Stimulated activated CD8-positive, alpha-beta memory T cell treated with anti-CD3 and anti-CD28 coated beads, Interleukin-2, amount 100 ng/mL, for 1 hour (primary cell): ENCODE measurements at places on chromosomes 7 and 10.

DNA sequence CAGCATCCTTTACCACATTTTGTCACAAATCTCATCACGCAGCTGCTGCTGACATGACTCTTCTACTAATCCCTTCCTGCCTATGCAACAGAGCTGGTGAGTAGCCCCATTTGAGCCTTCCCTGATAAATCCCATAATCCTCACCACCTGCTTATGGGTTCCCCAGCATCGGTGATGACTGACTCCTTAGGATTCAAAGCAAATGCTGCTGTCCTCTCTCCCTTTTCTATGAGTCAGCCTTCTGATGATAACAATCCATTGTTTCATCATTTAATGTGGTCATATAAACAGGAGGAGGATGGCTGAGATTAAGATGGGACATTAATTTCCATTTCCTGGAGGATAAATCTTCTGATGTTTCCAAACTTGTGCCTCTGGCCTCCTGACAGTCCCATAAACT lies 73.4 kb downstream of the SORCS1 start:
- DNase-seq, result no peak

DNA sequence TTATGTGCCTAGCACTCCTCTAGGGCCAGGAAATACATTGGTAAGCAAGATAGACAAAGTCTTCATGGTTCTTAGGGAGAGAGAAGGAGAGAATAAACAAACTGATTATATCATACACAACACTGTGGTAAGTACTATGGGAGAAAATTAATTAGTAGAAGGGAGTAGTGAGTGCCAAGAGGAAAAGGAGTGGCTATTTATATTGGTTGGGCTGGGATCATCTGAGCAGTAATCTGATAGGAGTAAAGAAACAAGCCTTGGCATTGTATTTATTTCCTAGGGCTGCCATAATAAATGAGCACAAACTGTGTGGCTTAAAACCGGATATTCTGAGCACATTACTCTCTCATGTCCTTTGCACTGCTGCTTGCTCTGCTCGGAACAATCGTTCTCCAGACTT lies 158.1 kb upstream of the PHF14 start:
- no peak for DNase-seq

- no peak for DNase-seq
Observed at GRCh38 chr10:95535526-95535925, 25.6 kb downstream of the SORBS1 start.

DNA sequence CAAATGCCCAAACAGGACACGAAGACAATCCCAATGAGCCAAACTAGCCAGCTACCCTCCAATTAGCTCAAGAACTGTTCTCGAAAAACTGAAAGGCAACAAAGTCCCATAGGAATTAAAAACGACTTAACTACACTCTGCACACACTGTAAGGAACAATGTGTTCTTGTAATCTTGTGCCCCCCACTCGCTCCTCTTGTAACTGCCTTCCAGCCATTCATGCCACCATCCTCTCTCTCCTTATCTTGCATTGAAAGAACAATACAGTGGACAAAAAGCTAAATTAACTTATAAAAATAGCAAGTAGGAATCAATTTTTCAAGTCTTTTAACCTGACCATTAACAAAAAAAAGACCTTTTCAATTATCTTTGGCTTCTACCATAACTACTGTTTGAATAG lies 2.9 kb downstream of the CYTH3 start:
- no peak for DNase-seq

DNA sequence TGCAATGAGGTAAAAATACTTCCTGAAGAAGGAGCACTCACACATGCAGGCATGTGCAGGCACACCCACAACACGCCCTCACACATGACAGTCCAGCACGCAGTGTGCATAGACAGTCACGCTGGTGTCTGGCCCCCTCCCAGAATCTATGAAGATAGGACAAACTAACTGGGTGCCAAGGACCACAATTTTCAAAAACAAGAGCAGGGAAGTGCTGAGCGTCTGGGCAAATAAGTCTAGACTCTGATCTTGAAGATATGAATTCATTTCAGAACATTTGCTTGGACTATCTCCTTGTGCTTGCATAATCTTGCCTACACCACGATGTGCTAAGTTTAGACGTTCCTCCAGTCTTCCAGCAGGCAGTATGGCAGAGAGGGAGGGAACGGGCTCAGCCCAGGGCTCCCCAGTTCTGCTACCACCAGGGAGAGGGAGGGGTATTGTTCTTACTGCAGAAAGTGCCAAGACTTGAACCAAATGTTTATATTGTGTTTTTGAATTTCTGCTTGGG lies 276.5 kb upstream of the KLF6 start:
- DNase-seq, result no peak

- DNase-seq, result no peak
Observed at GRCh38 chr10:123069246-123069986, 60.6 kb downstream of the ACADSB start.

GRCh38 chr7:151008143-151008510 lies 16.2 kb downstream of the ATG9B start:
- no peak for DNase-seq

DNA sequence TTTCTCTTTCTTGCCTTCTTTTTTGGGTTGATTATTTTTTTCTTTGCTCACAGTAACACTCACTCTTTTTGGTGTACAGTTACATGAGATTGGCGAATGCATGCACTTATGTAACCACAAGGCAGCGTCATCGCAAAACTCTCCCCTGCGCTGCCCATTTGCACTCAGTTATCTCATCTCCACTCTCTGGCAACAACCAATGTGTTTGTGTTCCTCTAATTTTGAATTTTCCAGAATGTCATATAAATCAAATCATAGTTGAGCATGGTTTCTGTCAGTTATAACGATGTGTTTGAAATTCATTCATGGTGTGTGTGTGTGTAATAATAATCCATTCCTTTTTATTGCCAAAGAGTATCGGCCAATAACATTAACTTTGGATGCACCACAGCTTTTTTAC lies 23.0 kb upstream of the IGFBP3 start:
- no peak for DNase-seq

DNA sequence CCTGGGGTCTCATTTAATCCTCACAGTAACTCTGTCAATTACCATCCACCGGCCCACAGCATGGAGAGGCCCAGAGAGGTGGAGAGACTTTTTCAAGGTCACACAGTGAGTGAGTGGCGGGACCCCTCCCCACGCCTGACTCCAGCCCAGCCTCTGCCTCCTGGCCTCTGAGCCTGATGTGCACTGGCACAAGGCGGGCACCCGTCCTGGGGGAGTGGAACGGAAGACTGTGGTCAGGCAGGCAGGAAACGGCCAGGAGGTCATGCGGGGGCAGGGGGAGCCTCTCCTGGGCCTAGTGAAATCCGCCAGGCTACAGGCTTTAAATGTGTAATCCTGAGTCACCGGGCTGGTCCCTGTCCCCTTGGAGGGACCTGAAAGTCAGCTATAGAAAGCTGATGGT lies 32.2 kb downstream of the ZCCHC24 start:
- no peak for DNase-seq

DNA sequence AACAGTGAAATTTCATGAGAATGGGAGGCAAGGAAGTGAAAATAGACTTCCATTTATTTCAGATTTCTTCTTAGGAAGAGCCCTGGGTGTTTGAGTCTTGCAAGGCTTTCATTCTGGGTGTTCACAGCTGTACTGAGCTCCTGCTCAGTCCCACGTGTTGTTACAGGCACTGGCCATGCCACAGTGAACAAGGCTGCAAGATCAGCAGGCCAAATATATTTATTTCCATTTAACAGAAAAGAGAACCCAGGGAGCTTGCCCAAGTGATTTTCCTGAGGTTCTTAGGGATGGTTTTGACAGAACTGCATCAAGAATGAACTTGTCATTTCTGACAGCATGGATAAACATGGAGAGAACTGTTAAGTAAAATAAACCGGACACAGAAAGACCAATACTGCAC lies 54.5 kb upstream of the CD36 start:
- no peak for DNase-seq

GRCh38 chr10:127911867-127912257 lies 5.0 kb downstream of the PTPRE start:
- DNase-seq, result no peak

- DNase-seq, result no peak
Observed at GRCh38 chr7:150487625-150488024, 27.0 kb upstream of the GIMAP7 start.

- DNase-seq, result no peak
Observed at GRCh38 chr7:150947761-150948651, 30.1 kb downstream of the KCNH2 start.

DNA sequence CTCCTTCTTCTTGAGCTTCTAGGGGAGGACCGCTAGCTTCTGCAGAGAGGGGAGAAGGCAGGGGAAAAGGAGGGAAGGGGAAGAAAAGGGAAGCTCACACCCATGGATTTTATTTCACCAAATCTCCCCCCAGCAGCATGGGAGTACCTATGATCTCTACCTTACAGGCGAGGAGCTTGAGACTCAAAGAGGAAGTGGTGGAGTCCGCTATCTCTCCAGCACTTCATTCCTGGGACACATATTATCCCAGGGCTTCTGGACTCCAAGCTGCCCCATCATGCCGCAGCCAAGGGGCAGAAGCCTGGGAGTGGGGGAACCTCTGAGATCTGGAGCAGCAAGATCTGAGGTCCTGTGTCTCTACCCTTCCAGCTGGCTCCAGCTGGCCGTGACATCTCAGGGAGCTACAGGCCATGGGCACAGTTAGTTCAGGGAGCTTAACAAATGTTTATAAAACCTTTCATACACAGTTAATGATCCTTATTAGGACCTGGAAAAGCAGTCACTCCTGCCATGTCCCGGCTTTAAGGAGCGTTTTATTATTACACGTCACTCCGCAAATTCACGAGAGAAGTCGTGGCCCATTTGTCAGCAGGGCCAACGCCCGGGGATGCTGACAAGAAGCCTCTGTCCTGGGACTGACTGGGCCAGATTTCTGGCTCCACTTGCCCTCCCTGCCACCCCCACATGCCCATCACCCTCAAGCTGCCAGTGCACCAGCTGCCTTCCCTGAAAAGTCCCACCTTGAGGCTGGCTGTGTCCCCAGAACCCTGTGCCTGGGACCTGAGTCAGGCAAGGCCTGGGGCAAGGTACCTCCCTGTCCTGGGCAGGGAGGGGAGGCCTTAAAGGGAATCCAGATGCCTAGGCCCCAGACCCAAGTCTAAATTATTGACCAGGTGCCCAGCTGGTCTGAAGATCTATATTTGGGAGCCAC lies 132.1 kb upstream of the ZMIZ1 start:
- no peak for DNase-seq

GRCh38 chr10:92757066-92757710 lies 67.4 kb downstream of the HHEX start:
- no peak for DNase-seq

- no peak for DNase-seq
Observed at GRCh38 chr7:134963036-134963435, 23.3 kb upstream of the AGBL3 start.

DNA sequence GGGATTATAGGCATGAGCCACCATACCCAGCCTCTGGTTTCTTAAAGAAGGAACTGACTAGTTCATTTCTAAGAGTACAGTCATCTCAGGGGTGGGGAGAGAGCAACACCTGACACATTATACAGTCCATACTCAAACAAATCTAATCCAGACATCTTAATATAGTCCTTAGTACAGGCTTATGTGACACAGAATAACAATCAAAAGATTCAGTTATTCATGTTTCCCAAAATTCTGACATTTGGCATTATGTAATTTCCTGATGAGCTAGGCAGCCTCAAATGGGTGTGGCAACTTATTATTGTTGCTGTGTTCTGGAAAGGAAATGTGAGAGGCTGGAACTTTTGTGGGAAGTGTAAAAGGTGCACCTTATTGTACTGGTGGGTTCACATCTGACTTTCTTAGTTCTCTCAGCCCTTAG lies 116.3 kb downstream of the WDFY4 start:
- no peak for DNase-seq

- DNase-seq, result no peak
Observed at GRCh38 chr7:138138244-138138643, 62.0 kb downstream of the AKR1D1 start.

GRCh38 chr10:76540331-76540730 lies 1097.3 kb downstream of the KCNMA1 start:
- DNase-seq, result no peak

DNA sequence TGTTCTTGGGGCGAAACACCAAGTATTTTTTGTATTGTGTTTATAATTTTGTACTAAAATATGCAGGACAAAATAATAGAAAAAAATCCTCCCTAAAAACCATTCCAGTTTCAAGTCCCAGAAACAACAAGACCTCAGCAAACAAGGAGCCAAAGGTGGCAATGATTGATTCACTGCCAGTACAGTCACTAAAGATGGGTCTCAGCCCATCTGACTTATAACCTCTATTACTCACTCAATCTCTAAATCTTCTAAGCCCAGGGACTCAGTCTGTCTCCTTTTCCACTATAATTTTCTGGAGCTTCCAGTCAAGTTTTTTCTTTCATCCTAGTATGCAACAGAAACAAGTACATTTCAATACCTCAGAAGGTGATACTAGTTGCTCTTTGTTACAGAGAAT lies 33.3 kb downstream of the SNX13 start:
- DNase-seq, result no peak

DNA sequence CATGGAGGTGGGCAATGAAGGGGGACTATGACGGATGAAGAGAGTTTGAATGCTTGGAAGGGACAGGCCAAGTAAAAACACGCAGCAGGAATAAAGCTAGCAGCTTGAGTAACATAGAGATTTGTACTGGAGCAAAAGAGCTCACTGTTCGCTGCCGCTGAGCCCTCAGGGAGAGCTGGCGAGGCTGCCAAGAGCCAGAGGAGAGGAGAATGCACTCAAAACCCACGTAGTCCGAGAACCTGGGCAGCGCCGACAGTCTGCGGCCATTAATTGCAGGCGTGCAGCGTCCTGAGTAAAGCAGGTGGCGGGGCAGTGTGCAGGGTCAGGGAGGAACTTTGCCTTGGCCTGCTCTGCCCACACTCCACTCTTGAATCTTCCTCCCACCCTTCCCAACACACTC lies 68.2 kb downstream of the SLC37A3 start:
- DNase-seq, result no peak

DNA sequence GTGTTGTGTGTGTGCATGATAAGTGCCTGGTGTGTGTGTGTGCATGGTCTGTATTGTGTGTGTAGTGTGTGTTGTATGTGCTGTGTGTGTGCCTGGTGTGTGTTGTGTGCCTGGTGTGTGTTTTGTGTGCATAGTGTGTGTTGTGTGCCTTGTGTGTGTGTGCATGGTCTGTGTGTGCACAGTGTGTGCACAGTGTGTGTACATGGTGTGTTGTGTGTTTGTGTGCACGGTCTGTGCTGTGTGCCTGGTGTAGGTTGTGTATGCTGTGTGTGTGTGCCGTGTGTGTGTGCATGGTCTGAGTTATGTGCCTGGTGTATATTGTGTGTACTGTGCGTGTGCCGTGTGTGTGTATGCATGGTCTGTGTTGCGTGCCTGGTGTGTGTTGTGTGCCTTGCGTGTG lies 403.0 kb upstream of the RNF32 start:
- no peak for DNase-seq

DNA sequence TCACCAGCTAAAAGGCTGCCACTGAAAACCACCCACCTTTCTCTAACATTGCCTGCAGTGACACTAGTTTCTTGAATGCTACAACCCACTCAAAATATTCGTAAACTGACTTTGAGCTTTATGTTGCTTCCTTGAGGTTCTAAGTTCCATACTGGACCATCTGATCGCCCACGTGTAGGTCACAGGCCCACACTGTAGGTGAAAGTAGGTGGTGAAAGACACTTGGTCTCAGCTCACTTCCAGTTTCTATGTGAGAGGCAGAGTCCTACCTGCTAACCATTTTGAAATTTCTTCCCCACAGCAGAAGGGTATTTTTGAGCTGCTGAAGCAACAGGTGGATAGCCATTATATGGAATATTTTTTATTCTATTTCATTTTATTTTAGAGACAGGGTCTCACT lies 97.3 kb downstream of the MYO3A start:
- no peak for DNase-seq

GRCh38 chr10:101000915-101001658 lies 1.5 kb downstream of the LZTS2 start:
- DNase-seq, result no peak
